Osteocyte (in vitro differentiated cells): ENCODE measurements at places on chromosomes 11 and 22. TPM values are rescaled to one million over a fixed set of nuclear protein-coding genes. Genes with fewer than 3 reads are reported as not detected.

The ZNF280B gene
- 2.1 and 2.3 TPM in 2 replicates for total RNA-seq

The GRK3 gene
- 1.1 and 1.6 TPM in 2 replicates for total RNA-seq

DNA sequence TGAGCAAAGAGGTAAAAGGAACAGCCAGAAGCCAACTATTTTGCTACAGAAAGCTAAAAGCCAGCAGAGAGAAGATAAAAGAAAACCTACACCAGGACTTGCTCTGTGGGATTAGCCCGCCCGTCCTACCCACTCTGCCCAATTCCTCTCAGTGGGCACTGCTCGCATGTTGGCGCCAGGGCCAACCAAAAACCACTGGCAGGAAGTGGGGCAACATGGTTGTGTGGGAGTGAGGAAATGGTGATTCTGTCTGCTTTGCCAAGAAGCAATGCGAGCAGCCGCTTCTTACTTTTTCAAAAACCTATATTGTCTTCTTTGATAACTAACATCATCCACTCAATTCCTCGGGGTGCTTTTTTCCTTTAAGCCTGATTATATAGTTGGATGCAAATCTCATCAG is 14.2 kb upstream of the APOA1 start:
- H3K4me3 ChIP-seq = no peak overlapping the region
- peaks cover 11% of the 10 kb centered on the region for H3K4me1 ChIP-seq
- H3K27me3 ChIP-seq = no peaks in the 10 kb centered on the region
- H3K36me3 ChIP-seq = peaks cover 29% of the 10 kb centered on the region

DNA sequence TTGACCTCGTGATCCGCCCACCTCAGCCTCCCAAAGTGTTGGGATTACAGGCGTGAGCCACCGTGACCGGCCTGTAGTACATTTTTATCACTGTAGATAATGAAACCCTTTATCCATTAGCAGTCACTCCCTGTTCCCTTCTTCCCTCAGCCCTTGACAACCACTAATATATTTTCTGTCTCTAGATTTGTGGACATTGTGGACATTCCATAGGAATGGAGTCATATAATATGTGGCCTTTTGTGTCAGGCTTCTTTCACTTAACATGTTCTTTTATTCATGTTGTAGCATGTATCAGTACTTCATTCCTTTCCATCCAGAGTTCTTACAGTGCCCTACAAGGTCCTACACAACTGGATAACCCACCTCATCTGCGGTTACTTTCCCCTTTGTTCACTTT is 30.5 kb downstream of the RRM1 start:
- H3K27me3 ChIP-seq = no peaks in the 10 kb centered on the region
- H3K4me3 ChIP-seq = no peak overlapping the region
- DNase-seq = no peak

GRCh38 chr11:28417601-28418323 is 309.6 kb downstream of the METTL15 start:
- H3K27ac ChIP-seq = no peak overlapping the region
- H3K27me3 ChIP-seq = no peaks in the 10 kb centered on the region
- H3K36me3 ChIP-seq = no peaks in the 10 kb centered on the region
- no peak for DNase-seq
- no peak overlapping the region for H3K4me3 ChIP-seq

DNA sequence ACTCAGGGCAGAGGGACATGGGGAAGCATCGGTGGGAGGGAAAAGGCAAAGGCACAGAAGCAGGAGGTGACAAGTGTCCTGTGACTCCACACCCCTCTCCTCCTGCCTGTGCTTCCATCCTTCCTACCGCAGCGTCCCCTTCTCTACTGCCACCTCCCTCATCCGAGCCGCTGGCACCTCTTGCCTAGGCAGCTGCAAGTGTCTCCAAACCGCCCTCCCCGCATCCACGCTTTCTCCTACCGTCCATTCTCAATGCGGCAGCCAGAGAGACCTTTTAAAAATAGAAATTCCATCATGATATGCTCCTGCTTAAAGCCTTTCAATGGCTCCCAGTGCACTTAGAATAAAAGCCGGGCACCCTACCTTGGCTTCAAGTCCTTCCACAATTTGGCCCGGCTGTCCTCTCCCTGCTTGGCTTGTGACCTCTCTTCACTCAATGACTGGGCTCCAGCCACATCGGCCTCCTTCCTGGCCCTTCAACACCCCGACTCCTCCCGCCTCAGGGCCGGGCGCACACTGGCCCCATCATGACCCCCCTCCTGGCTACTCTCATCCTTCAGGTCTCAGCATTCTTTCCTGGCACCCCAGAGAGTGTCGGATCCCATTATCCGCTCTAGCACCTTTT is 16.5 kb downstream of the LRRC10B start:
- no peak overlapping the region for H3K27ac ChIP-seq
- no peaks in the 10 kb centered on the region for H3K4me1 ChIP-seq
- DNase-seq = no peak
- H3K4me3 ChIP-seq = no peak overlapping the region
- peaks cover 53% of the 10 kb centered on the region for H3K27me3 ChIP-seq

DNA sequence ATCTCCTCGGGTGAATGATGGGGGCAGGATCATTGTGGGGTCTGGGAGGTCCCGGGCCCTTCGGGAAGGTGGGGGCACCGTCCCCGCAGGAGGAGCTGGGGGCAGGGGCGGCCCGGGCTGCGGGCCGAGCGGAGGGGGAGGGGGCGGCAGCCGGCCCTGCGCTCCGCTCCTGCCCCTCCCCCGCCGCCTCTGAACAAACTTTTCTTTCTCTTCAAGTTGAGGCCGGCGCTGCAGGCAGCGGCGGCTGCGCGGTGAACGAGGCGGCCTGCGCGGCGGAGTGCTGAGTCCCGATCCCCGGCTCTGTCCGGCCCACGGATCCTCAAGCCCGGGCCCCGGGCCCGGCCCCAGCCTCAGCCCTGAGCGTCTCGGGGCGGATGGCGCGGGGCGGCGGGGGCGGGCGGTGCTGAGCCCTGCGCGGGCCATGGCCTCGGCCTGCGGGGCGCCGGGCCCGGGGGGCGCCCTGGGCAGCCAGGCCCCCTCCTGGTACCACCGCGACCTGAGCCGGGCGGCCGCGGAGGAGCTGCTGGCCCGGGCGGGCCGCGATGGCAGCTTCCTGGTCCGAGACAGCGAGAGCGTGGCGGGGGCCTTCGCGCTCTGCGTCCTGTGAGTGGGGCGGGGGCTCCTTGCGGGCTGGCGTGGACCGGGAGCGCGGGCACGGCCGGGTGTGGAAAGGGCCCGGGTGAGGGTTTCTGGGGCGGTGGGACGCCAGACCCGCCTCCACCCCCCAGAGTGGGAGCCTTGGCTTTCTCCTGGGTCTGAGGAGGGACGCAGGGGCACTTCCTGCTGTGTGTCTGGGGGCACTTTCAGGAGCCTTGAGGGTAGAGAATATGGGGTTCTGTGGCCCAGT is at the start of gene INPPL1:
Gene INPPL1 (plus strand): TSS at position 204 of the 847 bp plus-strand sequence. CDS start 218 bp downstream, at position 422.
- H3K27me3 ChIP-seq = no peaks in the 10 kb centered on the region
- H3K4me1 ChIP-seq = peaks cover 50% of the 10 kb centered on the region
- H3K4me3 ChIP-seq = peak within 1 kb of the TSS; percentile 95
- H3K36me3 ChIP-seq = peaks cover 6% of the 10 kb centered on the region
- peak within 1 kb of the TSS; percentile 97 for H3K27ac ChIP-seq

DNA sequence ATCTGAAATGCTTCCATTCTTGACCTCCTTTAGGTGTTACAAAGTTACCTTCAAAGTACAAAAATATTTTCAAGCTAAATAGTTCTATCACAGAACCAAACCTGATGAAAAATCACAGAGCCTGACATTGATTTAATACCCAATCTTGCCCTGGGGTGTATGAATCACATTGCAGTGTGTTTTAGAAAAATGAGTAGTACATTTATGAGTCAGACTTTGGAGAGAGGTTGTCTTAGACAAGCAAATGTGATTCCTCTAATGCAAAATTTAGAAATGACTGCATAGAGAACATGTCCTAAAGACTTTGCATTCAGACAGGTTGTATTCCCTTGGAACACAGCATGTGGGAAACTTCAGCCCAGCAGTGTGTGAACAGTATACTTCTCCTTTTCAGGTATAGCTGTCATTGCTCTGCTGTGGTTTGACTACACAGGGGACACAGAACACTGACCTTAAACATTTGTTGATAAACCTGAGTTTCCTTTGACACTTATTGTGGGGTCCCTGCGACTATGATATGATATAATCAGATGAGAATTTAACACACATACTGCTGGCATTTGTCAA is 972.1 kb downstream of the JRKL start:
- H3K27me3 ChIP-seq = peaks cover 2% of the 10 kb centered on the region
- H3K4me3 ChIP-seq = no peak overlapping the region
- DNase-seq = no peak

DNA sequence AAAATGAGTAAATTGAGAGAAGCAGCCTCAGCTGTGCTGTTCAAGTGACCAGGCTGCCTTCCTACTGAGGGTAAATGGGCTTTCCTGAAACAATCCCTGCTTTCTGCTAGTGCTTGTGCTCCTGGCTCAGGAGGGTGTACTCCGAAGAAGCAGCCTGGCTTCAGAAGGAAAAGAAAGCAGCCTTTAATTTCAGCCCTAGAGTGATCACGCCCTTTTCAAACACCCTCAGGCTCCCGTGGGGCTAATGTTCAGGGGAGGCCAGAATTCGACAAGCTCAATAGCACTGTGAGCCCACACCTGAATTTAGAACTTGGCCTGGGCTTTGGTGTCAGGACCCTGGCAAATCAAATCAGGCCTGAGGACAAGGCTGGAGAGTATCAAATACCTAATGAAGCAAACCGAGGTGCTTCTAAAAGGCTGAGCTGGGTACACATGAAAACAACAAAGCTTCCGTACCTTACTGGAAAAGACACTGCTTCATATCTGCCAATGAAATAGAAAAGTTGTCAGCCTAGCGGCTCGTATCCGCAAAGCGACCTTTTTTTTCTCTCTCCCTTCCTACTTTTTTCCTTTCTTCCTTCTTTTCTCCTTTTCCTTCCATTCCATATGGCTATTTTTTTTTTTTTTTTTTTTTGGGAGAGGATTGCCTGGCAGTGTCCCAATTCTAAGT is 387.8 kb downstream of the SOX6 start:
- H3K4me1 ChIP-seq = peaks cover 38% of the 10 kb centered on the region
- peak overlapping the region; percentile 95 for H3K27ac ChIP-seq
- H3K4me3 ChIP-seq = peak overlapping the region; percentile 61
- peaks cover 8% of the 10 kb centered on the region for H3K36me3 ChIP-seq
- no peak for DNase-seq

DNA sequence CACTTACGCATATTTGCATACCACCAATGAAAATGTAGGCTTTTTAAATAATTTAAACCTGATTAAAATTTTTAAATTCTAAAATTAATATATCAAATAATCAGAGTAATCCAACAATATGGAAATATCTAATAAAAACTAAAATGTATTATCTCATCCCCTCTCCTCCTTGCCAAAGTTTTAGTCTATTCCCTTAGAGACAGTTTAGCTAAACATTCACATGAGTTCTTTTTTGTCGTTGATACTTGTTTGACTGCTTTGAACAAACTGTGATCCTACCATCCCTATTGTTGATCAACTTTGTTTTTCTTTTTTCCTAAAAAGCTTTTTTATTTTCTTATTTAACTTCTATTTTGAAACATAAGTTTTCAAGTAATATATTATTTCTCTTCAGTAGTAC is 81.4 kb upstream of the PARVA start:
- no peak for DNase-seq
- H3K27me3 ChIP-seq = no peaks in the 10 kb centered on the region
- peaks cover 4% of the 10 kb centered on the region for H3K36me3 ChIP-seq
- no peaks in the 10 kb centered on the region for H3K4me1 ChIP-seq
- no peak overlapping the region for H3K4me3 ChIP-seq

DNA sequence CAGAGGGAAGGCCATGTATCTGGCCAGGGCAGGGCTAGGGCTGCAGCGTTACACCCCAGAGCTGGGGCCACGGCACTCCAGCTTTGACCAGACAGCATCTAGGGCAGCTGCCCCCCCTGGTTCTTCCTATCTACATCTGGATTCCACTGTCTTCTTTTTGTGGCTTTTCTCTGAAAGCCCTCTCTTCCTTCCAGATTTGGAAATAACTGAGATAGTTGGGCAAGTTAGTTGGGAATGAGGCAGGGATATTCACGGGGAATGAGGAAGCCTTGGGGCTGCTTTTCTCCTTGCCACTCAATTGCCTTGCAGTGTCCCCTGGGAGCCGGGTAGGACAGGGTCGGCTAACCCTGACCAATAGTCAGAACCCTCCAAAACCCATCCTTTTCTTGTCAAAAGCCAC is 26.8 kb downstream of the CLMP start:
- H3K4me1 ChIP-seq = peaks cover 14% of the 10 kb centered on the region
- no peaks in the 10 kb centered on the region for H3K27me3 ChIP-seq
- no peak for DNase-seq
- H3K27ac ChIP-seq = no peak overlapping the region
- no peaks in the 10 kb centered on the region for H3K36me3 ChIP-seq
